ENCODE measurements at places on chromosomes 16 and 17.

GRCh38 chr16:57720142-57720575, 15.4 kb upstream of the KATNB1 start:
- peak; percentile 68 for DNase-seq

- DNase-seq: no peak
Observed at GRCh38 chr16:11445486-11445885, 100.2 kb downstream of the RMI2 start.

- peak; percentile 89 for DNase-seq
Observed at GRCh38 chr16:85554114-85554888, 58.8 kb upstream of the GSE1 start.

GRCh38 chr17:82184761-82185160, 27.9 kb downstream of the CCDC57 start:
- DNase-seq: no peak

DNA sequence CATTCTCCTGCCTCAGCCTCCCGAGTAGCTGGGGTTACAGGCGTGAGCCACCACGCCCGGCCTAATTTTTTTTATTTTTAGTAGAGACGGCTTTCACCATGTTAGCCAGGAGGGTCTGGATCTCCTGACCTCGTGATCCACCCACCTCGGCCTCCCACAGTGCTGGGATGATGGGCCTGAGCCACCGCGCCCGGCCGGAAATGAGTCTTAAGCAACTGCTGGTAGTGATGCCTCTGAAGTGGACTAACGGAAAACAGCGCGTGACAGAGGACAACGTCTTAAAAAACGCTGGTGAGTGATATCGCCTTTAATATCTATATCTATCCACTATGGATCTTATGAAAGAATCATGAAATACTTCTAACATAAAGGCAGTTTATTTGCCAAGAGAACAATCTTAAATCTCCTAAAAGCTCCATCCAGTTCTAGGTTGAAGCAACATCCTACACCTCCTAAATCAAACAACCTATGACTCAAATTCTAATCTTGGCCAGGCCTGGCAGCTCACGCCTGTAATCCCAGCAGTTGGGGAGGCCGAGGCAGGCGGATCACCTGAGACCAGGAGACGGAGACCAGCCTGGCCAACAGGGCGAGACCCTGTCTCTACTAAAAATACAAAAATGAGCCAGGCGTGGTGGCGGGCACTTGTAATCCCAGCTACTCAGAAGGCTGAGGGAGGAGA, 69.8 kb downstream of the NXN start:
- peak; percentile 54 for DNase-seq

DNA sequence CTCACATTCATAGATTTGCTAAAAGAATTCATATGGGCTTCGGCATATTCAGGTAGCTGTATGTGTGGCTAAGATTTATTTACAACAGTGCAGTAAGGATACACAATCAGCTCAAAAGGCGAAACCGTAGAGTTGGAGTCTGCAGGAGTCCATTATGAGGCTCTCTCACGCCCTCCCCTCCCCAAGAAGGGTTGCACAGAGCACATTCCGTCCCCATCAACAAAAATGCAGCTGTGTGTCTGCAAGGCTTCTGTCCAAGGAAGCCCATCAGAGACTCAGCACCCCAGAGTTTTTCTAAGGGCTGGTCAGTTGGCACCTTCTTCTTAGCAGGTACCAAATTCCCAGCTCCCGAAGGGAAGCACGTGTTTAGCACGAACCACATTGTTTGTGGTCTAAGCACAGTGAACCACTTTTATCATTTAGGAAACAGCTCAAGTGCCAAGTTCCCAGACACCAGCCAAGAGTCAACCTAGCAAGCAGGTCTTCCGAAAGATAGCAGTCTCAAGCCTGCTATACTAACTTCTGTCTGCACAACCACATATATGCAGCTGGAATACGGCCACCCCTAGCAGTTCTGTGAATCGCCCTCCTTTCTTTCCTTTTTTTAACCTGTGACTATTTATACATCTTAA, 28.5 kb upstream of the MEAK7 start:
- no peak for DNase-seq

- DNase-seq: no peak
Observed at GRCh38 chr17:53499277-53499676, 323.4 kb upstream of the KIF2B start.

DNA sequence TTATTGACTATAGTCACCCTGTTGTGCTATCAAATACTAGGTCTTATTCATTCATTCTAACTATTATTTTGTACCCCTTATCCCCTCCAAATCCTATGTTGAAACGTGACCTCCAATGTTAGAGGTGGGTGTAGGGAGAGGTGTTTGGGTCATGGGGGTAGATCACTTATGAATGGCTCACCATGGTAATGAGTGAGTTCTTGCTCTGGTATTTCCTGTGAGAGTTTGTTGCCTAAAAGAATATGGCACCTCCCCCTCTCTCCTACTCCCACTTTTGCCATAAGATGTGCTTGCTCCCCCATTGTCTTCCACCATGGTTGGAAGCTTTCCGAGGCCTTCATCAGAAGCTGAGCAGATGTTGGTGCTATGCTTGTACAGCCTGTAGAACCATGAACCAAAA, 59.3 kb upstream of the BRD7 start:
- no peak for DNase-seq
